Stimulated activated CD8-positive, alpha-beta memory T cell treated with anti-CD3 and anti-CD28 coated beads, Interleukin-4, amount 100 ng/mL, for 1 hour (primary cell): ENCODE measurements at places on chromosomes 11 and 22.

DNA sequence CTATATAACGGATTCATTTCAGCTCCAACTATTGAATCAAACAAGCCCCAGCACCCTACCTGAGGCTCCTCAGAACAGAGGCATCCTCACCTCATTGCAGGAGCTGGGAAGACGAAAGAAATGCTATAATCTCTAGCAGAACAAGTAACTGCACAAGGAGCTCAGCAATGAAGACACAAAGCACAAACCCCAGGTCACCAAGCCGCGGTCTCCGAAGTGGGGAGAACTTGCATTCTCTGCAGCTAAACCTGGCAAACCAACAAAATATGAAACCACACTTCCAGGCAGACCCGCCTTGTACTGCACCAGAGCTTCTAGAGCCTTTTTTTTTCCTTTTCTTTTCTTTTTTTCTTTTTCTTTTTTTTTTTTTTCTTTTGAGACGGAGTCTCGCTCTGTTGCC is 21.8 kb upstream of the CD5 start:
- DNase-seq: no peak

DNA sequence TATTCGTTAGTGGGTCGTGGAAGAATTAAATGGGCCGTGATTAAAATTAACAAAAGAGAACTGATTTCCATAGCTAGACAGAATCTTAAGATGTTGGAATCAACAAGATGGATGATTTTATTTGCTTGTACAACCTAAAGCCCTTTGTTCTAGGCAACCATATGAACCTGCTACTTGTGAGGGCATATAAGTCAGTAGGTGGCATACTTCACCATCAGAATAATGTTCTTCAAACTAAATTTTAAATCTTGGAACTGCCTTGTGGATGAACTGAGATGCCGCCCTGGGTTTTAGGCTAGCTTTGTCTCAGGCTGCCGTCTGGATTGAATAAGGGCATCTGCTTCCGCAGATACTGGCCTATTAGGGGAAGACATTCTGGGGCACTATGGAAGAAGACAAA is 40.9 kb downstream of the CSRP3 start:
- no peak for DNase-seq

GRCh38 chr11:103995896-103996295 is 40.5 kb upstream of the DDI1 start:
- DNase-seq: no peak

DNA sequence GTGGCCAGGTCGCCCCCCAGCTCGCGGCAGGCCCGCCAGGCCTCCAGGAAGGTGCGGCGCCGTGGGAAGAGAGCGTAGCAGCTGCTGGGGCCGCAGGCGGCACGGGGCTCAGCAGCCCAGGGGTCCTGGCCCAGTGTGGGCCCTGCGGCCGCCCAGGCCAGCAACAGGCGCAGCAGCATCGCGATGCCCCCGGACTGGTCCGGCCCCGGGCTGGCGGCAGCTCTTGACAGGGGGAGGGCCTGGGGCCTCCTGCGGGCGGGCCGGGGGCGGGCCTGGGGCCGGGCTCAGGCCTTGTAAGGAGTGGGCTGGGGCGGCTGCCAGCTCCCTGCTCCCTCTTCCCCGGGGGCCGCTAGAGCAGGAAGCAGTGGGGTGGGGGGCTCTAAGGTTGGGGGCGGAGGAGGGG is at the start of gene CD248:
Gene CD248, minus strand, starts transcription at position 196 of the 403 bp plus-strand sequence. Its CDS starts 17 bp downstream, at position 179.
- no peak for DNase-seq

GRCh38 chr11:95536047-95536690 is 253.4 kb downstream of the FAM76B start:
- DNase-seq: no peak

DNA sequence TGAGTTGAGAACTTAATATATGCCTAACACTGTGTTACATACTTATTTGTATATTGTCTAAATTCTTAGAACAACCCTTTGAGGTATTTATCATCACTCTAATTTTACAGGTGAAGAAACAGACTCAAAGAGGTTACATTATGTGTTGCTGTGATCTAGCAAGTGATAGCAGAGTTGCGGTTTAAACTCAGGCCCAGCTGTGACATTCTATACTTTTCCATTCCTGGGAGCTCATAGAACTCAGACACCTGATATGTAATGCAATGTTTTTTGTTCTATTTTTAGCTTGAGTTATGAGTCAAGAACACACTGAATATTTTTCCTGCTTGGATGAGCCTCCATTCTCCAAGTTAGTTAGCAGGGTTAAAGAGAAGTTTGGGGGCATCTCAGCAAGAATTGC is 449.7 kb upstream of the DDI1 start:
- DNase-seq: no peak

- DNase-seq: no peak
These were observed 59.0 kb downstream of the CEP57 start for GRCh38 chr11:95849087-95849825.

GRCh38 chr11:707817-708420 is 1.9 kb downstream of the EPS8L2 start:
- DNase-seq: no peak

DNA sequence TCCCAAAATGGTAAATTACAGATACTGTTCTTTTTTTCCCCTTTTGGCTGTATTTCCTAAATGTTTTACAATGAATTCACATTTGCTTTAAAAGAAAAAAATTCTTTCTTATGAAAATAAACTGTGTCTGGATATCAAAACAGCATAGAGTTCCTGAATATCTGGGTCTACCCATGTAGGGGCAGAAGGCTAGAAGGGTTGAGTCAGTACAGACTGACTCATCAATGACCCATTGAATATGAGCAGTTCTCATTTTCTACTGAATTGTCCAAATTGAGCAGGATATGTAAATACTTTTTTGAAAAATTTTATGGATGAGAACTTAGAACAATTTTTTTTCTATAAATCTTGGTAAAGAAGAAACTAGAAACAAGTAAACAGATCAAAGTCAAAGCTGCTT is 16.3 kb upstream of the C11orf87 start:
- no peak for DNase-seq
